ENCODE measurements at places on chromosomes 2 and 18. TPM values are rescaled to one million over a fixed set of nuclear protein-coding genes. Genes with fewer than 3 reads are reported as not detected.
A peak's percentile ranks its signal among the peaks of the same experiment; 100 is the strongest.

- no peak for ATAC-seq
Observed at GRCh38 chr2:44679584-44679983, 261.9 kb upstream of the SIX3 start.

DNA sequence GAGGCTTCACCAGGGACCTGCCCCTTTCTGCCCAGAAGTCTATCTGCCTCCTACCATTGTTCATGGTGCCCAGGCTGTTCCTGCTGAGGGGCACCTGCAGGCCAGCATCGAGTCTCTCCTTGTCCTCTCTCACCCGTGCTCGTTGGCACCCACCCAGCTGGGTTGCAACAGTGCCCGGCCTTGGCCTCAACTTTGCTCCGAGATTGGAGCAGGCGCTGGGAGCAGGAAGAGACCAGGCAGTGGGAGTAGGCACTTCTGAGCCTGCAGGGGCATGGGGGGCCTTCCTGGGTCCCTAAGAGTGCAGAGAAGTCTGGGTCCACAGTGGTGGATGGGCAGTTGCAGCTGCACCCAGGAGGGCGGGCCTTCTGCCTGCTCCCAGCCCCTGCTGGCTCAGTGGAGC, 75.6 kb downstream of the NCOA1 start:
- no peak for ATAC-seq

- ATAC-seq: no peak
Observed at GRCh38 chr2:9703085-9703678, 72.4 kb upstream of the YWHAQ start.

DNA sequence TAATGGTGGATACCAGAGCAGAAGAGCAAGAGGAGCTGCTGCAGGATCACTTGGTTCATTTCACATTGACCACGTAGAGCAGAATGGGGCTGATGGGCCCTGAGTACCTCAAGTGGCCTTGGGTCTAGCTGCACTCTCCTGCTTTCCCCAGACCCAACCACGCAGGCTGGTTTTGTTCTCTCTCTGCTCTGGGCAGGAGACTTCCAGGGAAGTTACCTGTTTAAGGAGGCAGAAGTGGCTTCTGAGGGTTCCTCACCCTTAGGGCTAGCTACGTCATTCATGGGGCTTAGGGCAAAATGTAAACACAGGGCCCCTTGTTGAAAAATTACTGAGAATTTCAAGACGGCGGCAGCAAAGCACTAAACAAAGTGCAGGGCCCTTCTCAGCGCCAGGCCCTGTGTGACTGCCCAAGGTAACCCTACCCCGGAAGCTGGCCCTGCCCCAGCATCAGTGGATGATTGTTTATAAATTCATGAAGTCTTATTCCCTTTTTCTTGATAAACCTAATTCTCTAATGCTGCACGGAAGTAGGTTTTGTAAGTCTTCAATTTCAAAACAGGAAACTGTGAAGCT, 75.9 kb downstream of the TMEM182 start:
- ATAC-seq: no peak

DNA sequence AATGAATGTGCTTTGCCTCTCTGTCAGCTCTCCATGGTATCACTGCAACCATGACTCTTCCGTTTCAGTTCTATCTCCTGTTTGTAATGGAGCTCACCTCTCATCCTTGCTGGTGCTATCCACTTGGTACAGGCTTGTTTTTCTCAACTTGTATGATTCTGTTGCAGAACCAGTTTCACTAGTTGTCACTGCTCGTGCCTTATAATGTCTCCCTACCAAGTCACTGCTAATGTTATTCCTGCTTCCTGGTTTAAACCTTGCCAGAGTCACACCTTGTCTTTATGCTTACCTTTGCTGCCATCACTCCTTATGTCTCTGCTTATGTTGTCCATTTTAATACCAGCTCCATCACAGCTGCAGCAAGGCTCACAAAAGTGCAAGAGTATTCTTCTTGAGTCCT, 1191.0 kb upstream of the LRRTM1 start:
- no peak for ATAC-seq

- peak; percentile 59 for ATAC-seq
Observed at GRCh38 chr18:46332921-46333341, 228.7 kb downstream of the HAUS1 start.

DNA sequence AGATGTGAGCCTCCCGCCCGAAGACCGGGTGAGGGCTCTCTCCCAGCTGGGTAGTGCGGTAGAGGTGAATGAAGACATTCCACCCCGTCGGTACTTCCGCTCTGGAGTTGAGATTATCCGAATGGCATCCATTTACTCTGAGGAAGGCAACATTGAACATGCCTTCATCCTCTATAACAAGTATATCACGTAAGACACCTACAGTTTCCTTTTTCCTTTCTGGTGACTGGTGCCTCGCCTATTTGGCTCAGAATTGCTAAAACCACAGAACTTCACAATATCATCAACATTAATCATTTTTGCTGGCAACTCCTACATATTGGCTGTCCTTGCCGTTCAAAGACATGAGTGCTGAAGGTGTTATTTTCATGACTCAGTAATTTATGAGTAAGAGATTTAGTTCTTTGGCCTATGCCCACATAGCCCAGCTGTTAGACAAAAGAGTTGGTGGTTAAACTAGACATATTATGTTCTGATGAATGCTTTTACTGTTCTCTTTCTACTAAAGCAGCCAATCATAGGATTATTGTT, 2.2 kb downstream of the STAMBP start:
- ATAC-seq: no peak

DNA sequence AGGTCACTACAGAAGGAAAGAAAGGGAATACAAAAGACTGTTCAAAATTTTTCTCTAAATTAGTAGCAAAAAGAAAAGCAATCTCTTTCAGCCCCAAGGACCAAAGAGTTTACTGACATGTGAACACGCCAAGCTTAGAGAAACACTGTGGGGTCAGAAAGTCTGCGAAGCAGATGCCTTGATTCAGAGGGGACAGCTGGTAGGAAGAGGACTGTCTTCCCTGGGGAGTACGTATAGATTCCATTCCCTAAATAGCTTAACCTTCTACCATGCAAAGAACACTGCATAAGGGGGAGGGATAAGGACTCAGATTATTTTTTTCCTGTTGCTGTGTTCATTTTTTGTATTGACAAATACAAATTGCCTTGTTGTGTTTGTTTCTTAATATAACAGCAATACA, 96.1 kb downstream of the IRS1 start:
- peak; percentile 31 for ATAC-seq

DNA sequence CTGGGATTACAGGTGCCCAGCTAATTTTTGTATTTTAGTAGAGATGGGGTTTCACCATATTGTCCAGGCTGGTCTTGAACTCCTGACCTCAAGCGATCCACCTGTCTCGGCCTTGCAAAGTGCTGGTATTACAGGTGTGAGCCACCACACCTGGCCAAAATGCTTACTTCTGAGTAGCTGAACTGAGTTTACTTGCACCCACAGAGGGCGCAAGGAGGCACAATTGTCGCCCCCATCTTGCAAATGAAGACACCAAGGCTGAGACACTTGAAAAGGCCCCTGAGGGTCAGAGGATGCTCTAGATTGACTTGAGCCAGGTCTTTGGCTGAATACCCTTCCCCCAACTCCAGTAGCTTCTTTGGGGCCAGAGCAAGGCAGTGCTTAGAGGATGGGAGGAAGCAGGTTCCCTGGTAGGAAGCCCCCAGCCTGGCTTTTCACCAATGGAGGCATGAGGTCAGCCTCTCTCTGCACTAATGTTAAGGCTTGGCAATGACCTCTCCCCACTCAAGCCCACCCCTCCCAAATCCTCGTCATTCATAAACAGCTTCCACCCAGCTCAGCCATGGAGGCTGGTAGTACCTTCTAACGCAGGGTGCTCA, 14.5 kb upstream of the KIF1A start:
- no peak for ATAC-seq

DNA sequence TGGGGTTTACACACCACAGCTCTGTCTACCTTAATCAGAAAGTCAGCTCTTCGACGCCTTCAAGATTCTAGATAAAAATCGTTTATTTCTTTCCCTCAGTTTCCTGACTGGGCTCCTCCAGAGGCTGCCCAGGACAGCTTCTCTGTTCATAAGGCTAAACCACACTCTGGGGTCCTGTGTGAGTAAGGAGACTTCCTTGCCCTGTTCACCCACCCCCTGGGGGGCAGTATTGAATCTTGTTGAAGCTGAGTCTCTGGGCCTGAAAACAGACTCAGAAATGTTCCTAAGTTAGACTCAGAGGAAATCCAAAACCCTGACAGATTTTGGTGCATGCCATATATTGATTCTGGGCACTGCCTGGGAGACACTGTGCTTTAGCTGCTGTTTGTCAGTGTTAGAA, 43.0 kb downstream of the G6PC2 start:
- no peak for ATAC-seq

GRCh38 chr18:7982216-7982615, 415.1 kb downstream of the PTPRM start:
- no peak for ATAC-seq

- ATAC-seq: no peak
Observed at GRCh38 chr2:42787788-42788477, 4.5 kb downstream of the HAAO start.

DNA sequence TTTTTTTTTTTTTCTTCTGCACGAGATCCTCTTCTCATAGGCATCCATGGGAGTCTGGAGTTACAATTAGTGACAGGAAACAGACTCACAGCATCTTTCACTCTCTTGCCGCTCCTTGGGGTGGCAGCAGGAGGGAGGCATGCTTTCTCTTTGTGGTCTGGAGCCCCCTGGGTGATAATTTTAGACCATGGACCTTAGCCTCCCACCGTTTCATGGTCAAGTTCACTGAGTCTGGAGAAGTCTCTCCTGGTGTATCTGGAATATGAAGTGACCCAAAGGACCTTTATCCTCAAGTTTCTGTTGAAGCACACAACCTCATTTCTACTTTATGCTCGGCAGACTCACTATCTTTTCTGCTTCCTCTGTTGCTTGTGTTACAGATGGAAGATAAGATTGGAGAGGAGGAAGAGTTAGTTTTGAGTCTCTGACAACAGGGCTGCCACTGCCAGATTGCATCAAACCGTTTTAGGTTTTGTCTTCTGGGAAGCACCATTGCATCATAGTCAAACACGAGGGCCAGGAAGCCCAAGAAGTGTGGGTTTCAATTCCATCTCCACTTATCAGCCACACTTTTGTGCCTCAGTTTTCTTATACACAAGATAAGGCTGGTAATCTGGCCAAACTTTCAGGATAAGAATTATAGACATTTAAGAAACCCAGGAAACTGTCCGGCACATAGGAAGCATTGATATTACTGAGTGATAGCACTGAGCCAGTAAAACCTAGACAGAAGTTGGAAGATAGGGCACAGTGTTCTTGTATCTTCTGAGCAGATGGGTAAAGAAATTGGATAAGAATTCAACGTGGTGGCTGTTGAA, 62.3 kb downstream of the ADCYAP1 start:
- ATAC-seq: no peak

DNA sequence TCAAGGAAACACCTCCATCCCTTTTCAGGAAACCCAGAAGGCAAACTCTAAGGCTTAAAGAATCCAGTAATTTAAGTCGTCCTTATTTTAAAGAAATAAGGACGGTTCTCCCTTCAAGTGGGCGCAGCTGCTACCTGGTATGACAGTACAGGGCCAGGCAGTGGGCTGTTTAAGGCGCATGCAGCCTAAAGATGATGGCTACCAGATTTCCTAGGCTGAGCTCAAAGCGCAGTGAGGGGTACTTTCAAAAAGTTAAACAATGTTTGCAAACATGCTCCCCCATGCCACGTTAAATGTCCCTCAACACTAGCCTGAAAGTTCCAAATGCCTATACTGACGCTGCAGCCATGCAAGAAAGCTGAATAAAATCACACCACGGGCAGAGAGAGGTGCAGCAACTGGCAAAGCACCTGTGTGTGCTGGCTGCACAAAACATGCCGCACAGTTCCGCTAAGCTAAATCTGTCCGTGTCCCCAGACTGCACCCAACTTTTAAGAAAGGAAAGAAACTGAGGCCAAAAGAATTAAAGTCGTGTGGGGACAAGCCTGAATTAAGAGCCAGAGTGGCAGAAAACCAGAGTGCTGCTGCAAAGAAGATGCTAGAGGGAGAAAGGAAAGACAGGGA, 583 bp downstream of the HIBCH start:
- ATAC-seq: peak; percentile 14

- no peak for ATAC-seq
Observed at GRCh38 chr2:170723446-170723958, 8.4 kb downstream of the SP5 start.

The ZSWIM2 gene
- not detected for total RNA-seq

The NCKAP5 gene
- 6.6 TPM for total RNA-seq

The GRB14 gene
- total RNA-seq: 0.42 TPM

The TGFA gene
- total RNA-seq: 0.56 TPM

The AKAIN1 gene
- 1.3 TPM for total RNA-seq

The KYNU gene
- total RNA-seq: 0.31 TPM

The ANKRD39 gene
- total RNA-seq: 11.5 TPM

The MOCOS gene
- 0.54 TPM for total RNA-seq

The DOK6 gene
- 13.8 TPM for total RNA-seq

The RAX gene
- not detected for total RNA-seq

The PID1 gene
- 19.3 TPM for total RNA-seq

The FARP2 gene
- total RNA-seq: 32.8 TPM

The GRHL1 gene
- 2.6 TPM for total RNA-seq

The TMEM37 gene
- not detected for total RNA-seq

The CYP26B1 gene
- 2.9 TPM for total RNA-seq

The ERMN gene
- 0.13 TPM for total RNA-seq

The CRACDL gene
- 0.23 TPM for total RNA-seq

The TWIST2 gene
- total RNA-seq: 35.9 TPM

Data from motor neuron (in vitro differentiated cells).